ENCODE measurements at places on chromosomes 7 and 10.

GRCh38 chr7:31234836-31235605 lies 105.5 kb downstream of the NEUROD6 start:
- DNase-seq: no peak

DNA sequence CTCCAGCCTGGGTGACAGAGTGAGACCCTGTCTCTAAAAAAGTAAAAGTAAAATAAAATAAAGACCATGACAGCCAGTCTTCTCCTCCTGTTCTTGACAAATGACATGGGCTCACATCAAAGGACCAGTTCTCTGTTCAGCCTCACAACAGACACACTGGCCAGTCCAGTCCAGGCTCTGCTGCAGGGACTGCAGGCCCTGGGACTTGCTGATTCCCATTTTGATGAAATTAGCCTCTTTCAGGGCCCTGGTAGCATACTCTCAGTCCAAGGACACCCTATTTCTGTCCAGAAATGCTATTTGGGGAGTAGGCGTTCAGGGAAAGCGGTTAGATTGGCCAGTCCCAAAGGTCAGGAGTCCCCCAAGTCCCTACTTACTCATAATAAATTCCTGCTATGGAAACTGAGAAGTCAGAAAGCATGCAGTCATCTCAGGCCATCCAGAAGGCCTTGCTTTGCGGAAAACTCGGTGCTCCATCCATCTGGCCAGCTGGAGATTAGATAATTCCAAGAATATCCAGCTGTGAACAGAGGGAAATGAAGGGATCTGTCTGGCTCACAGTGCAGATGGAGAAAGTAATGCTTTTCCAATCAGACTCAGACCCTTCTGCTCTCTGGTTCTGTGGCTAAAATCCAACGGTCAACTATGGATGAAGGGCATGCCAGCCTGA lies 74.4 kb downstream of the RAB11FIP2 start:
- no peak for DNase-seq

DNA sequence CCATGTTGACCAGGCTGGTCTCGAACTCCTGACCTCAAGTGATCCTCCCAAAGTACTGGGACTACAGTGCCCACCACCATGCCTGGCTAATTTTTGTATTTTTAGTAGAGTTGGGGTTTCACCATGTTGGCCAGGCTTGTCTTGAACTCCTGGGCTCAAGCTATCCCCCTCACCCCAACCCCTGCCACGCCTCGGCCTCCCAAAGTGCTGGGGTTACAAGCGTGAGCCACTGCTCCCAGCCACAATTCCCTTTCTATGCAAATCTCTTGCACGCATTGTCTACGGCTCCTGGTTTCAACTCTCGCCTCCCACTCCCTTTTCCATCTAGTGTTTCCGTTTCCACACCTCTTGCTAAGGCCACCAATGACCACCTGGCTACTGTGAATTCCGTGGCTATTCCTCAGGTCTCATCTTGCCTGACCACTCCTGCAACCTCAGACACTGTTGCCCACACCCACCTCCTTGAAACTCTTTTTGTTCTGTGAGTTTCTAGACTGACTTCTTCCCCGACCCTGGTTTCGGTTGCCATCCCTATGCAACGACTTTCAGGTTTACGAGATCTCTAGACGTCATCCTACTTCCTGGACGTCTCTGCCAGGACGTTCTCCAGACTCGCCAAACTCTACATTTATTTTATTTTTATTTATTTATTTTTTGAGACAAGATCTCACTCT lies 3.4 kb downstream of the CLDN3 start:
- DNase-seq: no peak

- DNase-seq: no peak
Observed at GRCh38 chr7:116159711-116160110, 50.6 kb upstream of the TES start.

DNA sequence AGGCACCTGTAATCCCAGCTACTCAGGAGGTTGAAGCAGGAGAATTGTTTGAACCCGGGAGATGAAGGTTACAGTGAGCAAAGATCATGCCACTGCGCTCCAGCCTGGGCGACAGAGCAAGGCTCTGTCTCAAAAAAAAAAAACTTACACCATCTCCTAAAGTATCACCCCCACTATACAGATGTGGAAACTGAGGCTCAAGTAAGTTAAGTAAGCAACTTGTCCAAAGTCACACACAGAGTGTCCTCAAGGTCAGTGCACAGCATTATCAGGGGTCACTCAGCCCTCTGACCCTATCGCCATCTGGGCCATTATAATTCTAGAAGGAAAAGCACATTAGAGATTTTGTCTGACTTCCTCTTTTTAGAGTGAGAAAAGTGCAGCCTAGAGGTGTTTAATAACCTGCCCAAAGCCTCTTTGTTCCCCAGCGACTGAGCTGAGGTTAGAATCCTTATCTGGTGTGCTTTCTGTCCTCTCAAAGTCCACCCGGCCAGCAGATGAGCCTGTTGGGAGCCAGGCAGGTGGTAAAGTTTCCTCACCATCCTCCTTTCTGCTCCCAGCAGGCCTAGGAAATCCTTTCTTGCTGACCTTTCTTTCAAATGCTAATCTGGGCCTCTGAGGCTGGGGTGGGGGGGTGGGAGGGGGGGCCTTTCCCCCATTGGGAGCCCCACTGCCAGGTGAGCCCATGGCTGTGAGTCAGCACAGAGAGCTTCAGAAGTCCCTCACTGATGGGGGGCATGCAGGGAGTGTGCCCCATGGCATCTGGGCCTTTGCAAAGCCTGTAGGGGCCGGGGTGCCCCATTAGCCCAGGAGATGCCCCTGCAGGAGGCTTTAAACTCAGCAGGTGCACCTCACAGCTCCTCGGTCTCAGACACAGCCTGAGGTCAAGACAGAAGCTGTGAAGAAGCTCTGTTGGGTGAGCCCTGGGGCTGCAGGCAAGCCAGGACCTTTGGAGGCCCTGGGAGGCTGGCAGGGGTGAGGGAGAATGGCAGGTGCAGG lies 12.0 kb upstream of the KCNMA1 start:
- no peak for DNase-seq

GRCh38 chr10:19917751-19918478 lies 101.7 kb downstream of the PLXDC2 start:
- DNase-seq: no peak

GRCh38 chr7:88104732-88105131 lies 115.1 kb downstream of the SRI start:
- peak; percentile 18 for DNase-seq

- DNase-seq: no peak
Observed at GRCh38 chr7:44080118-44080517, 2.2 kb downstream of the POLM start.

- DNase-seq: no peak
Observed at GRCh38 chr10:17066000-17066399, 63.6 kb downstream of the CUBN start.

DNA sequence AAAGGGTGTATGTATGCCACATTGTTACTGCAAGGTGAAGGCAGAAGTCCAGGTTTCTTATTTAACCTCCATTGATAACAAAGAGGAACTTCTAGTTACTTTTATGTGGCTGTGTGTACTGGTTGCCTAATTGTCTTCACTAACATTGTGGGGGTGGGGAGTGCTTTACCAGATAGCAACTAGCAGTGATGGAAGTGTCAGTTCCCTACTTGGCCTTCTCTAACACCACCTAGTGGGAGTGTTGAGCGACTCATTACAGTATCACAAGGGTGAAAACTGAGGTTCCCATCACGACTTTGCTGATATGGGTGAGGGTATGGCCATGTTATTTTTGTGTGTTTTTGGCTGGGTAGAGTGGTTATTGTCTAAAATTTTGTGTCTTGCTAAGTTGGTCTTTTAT lies 274.4 kb downstream of the THSD7A start:
- DNase-seq: peak; percentile 20

GRCh38 chr7:101567230-101567629 lies 61.9 kb downstream of the MYL10 start:
- peak; percentile 23 for DNase-seq

GRCh38 chr7:121002-121785 lies 71.2 kb upstream of the FAM20C start:
- DNase-seq: no peak

- DNase-seq: no peak
Observed at GRCh38 chr7:23431702-23432199, 38.5 kb downstream of the IGF2BP3 start.

DNA sequence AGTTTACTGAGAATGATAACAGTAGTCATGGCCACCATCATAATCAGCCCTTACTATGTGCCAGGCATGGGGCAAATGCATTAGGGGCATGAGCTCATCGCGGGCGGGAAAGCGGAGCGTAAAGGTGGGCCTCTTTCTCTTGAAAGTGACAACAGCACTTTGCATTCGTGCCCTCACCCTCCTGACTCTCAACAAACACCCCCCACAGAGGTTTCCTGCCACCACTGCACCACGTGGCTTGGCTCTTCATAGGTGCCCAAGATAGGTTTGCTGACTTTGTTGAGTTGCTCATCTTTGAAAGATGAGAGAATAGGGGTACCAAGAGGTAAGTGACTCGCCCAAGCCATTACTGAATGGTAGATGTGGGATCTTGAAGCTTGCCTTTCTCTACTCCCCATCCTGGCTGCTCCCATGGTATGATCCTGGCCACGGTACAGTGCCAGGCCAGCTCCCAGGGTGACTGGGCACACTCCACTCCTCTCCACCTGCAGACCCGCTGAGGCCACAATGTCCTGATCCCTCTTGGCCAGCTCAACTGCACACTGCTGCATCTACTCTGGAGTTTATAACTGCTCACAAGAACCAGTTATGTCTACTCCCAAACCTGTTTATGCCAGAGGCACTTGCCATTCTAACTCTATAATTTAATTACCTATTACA lies 26.0 kb downstream of the SLIT1 start:
- no peak for DNase-seq

- no peak for DNase-seq
Observed at GRCh38 chr7:116052006-116052405, 21.4 kb upstream of the TFEC start.

- no peak for DNase-seq
Observed at GRCh38 chr7:92809397-92809759, 27.0 kb downstream of the CDK6 start.

GRCh38 chr7:91201442-91202113 lies 62.7 kb upstream of the FZD1 start:
- DNase-seq: no peak

DNA sequence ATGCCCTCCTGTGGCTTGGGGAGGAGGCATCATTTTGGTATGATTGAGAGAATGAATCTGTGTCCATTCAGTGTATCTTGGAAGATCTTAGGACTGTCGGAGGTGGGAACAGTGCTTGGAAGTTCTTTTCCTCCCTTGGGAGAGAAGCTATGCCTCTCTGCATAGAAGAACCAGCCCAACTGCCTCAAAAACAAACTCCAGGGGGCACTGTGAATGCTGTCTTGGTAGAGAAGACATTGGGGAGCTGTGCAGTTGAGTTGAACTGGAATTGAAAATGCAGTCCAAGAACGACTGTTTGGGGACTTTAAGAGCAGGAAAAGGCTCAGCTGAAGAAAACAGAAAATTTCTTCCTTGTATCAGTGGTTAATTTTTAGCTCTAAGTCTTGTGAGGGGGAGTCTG lies 4.9 kb upstream of the GJD4 start:
- DNase-seq: no peak

DNA sequence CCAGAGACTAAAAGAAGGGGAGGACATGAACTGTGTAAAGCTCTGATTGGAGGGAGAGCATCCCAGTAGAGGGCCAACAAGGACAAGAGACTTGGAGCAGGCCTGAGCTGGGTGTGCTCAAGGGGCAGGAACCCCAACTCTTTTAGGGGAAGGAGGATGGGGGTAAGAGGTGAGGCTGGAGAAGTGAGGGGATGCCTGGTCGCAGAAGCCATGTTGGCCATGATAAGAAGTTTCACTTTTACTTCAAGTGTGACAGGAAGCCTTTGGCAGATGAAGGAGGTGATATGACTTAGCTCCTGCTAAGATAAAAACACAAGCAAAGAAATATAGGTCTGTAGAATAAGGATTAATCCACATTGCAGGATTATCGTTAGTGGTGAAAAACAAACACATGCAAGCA lies 208.3 kb downstream of the JAZF1 start:
- no peak for DNase-seq

DNA sequence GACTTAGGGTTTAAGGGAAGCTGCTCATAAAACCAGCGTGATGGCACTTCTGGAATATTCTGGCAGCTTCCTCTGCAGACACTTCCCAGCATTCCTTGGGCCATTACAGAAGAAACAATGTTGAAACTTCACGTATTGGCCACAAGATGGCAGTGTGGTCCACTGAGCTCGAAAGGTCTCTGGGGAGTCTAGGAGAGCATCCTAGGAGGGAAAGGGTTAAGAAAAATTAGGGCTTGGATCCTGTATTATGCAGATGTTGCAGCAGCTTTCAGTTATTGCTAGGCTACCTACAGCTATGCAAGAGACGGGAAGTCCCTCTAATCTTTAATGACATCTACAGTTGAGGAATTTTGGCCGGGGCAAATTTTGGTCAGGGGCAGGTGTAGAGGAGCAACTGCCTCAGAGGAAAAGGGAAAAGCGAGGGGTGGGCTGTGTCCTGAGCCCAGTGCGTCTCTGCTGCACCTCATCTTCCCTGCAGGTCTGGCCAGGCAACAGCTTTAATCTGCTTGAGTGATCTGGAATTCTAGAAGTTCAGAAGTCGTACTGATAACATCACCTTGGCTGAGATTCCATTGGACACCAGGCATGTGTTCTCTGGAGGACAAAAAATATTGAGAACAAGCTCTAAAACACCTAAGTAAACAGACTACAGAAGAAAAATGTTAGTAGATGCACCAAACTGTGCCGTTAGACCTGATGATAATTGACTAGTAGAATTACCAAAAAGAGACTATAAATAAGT lies 220.8 kb upstream of the PRSS58 start:
- DNase-seq: peak; percentile 56

DNA sequence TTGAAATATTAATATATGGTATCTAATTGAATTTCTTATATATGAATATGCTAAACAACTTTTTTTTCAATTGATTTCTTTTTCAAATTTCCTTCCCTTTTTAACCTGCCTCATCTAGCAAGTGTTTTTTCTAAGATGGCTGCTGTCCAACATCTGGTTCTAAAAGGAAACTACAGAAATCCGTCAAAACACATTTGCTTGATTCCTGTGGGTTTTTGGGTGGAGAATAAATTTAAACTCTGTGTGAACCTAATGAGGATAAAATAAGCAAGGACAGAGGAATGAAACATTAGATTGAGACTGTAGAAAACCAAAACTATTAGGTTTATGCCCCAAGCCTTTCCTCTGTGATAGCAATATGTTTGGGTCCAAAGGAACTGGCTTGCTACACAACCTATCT lies 75.5 kb upstream of the STARD3NL start:
- DNase-seq: no peak

GRCh38 chr7:50069613-50070012 lies 23.4 kb downstream of the ZPBP start:
- DNase-seq: peak; percentile 35

- no peak for DNase-seq
Observed at GRCh38 chr10:14032406-14032998, 298.2 kb downstream of the FRMD4A start.

GRCh38 chr7:157008-157310 lies 35.4 kb upstream of the FAM20C start:
- DNase-seq: no peak

DNA sequence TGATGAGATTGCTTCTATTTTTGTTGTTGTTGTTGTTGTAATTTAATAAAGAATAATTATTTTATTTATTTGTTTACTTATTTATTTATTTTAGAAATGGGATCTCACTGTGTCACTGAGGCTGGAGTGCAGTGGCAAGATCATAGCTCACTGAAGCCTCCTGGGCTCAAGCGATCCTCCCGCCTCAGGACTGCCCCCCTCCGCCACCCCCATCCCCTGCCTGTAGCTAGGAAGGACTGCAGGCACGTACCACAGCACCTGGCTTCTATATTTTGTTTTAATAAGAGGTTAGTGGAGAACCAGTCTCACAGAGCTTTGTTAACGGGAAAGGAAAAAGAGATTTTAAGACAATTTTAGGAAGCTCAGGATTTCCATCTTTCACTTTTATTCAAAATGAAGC lies 19.5 kb upstream of the SMC3 start:
- no peak for DNase-seq

GRCh38 chr7:88457320-88457719 lies 150.6 kb upstream of the STEAP4 start:
- no peak for DNase-seq

All from Ammon's horn (tissue), 1 donor.